Prostate gland (tissue), 2 donors: ENCODE measurements at places on chromosomes 3 and 15. TPM values are rescaled to one million over a fixed set of nuclear protein-coding genes. Genes with fewer than 3 reads are reported as not detected.

The TBC1D23 gene
- 23.6 TPM for total RNA-seq

- H3K4me1 ChIP-seq = no peaks in the 10 kb centered on the region
- no peak overlapping the region for H3K4me3 ChIP-seq
- H3K36me3 ChIP-seq = no peaks in the 10 kb centered on the region
- H3K27ac ChIP-seq = no peak overlapping the region
Observed at GRCh38 chr3:143529018-143529478, 319.2 kb downstream of the SLC9A9 start.

DNA sequence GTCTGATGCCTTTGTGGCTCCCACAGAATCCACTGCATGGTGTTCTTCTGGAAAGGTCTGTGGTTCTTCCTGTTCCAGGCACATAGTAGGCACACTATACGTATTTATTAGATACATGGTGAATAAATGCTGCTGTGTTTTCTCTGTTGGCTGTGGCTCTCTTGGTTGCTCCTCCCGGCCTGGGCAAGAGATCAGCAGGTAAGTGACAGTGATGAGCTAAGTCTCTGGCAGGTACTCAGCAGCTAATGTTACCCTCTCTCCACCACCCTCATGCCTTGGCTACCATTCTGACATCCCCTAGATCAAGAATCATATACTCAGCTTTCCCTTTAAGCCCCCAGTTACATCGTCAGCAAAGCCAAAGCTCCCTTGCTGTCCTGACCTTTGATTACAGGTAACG, 8.4 kb downstream of the SV2B start:
- H3K27me3 ChIP-seq = no peaks in the 10 kb centered on the region
- no peak overlapping the region for H3K4me3 ChIP-seq
- no peak overlapping the region for H3K27ac ChIP-seq
- H3K4me1 ChIP-seq = no peaks in the 10 kb centered on the region
- H3K36me3 ChIP-seq = no peaks in the 10 kb centered on the region
- no peak for DNase-seq

DNA sequence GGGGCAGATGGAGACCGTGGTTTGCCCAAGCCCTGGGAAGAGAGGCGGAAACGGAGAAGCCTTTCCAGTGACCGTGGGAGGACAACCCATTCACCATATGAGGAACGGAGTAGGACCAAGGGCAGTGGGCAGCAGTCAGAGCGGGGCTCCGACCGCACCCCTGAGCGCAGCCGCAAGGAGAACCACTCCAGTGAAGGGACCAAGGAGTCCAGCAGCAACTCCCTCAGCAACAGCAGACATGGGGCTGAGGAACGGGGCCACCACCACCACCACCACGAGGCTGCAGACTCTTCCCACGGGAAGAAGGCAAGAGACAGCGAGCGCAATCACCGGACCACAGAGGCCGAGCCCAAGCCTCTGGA, 2.0 kb downstream of the RBM15B start:
- H3K27me3 ChIP-seq = no peaks in the 10 kb centered on the region
- DNase-seq = no peak
- no peak overlapping the region for H3K27ac ChIP-seq
- no peak overlapping the region for H3K4me3 ChIP-seq
- H3K36me3 ChIP-seq = no peaks in the 10 kb centered on the region

GRCh38 chr15:80494351-80494751, 90.2 kb downstream of the ARNT2 start:
- no peak overlapping the region for H3K27ac ChIP-seq
- H3K27me3 ChIP-seq = no peaks in the 10 kb centered on the region
- H3K4me1 ChIP-seq = no peaks in the 10 kb centered on the region
- no peak overlapping the region for H3K4me3 ChIP-seq
- no peaks in the 10 kb centered on the region for H3K36me3 ChIP-seq
